Left cardiac atrium (tissue), 4 donors: ENCODE measurements at places on chromosomes 1 and 21. TPM values are rescaled to one million over a fixed set of nuclear protein-coding genes. Genes with fewer than 3 reads are reported as not detected.

Gene KIRREL1
- 21.2 TPM for total RNA-seq

GRCh38 chr1:31761883-31762282, 2.3 kb downstream of the ADGRB2 start:
- DNase-seq, result no peak

DNA sequence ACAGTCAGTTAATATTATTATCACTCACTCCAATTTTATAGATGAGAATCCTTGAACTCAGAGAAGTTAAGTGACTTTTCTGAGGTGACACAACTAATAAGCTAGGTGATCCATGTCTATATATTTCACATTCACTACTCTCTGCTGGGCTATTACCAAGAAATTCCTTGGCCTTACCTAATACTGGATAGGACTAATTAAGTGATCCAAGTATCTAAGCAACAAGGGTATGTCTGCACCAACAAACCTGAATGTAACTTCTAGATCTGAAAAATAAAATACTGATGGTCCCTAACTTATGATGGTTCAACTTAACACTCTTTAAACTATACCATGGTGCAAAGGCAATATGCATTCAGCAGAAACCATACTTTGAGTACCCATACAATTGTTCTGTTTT, 14.8 kb upstream of the CASQ2 start:
- DNase-seq, result no peak

GRCh38 chr1:207851696-207852095, 59.2 kb downstream of the CD34 start:
- DNase-seq, result no peak

DNA sequence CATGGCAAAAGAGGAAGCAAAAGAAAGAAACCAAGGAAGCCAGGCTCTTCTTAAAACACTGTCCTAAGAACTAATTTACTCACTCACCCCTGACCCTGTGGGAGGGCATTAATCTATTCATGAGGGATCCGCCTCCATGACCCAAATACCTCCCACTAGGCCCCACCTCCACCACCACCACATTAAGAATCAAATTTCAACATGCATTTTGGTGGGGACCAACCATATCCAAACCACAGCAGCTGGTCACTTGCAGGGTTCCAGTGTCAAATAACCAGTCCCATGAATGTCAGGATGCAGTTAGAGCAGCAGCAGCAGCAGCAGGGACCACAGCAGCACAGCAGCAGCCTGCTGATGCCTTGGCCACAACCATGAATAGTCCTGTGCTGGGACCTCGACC, 83.8 kb downstream of the ZC3H11B start:
- DNase-seq, result no peak

DNA sequence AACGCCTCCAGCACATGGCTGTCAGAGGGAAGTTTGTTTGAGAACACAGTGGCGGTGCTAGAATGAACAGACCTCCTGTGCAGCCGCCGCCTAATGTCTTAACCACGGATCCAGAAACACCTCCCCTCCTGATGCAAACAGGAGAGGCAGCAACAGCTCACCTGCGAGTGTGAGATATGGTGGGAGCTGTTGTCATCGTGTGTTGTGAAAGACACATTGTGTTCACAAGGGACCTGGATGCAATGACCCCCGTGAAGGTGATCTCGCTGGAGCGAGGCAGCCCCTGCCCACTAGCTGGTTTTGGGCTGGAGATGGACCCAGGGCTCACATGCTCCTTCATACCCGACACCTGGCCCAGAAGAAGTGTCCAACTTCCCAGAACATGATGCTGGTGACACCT, 315.3 kb upstream of the C1orf174 start:
- DNase-seq, result no peak

DNA sequence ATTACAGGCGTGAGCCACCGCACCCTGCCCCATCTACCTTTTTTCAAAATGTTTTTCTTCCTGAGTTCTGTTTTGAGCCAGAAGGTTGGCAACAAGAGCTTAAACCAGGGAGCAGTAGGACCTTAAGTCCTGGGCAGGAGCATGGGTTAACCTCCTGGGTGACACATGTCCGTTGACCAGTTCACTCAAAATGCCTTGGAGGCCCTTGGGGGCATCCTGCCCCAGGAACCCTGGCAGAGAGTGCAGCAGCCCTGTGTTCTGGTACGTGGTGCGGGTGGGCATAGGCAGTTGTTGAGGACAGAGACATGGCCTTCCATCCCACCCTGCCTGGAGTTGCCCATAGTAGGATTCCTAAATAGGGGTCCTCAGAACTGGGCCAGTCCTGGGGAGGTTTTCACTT, 11.6 kb downstream of the H6PD start:
- DNase-seq, result no peak

Gene GON4L
- 22.2 TPM for total RNA-seq

GRCh38 chr1:207830788-207831187, 78.9 kb downstream of the CD46 start:
- no peak for DNase-seq

DNA sequence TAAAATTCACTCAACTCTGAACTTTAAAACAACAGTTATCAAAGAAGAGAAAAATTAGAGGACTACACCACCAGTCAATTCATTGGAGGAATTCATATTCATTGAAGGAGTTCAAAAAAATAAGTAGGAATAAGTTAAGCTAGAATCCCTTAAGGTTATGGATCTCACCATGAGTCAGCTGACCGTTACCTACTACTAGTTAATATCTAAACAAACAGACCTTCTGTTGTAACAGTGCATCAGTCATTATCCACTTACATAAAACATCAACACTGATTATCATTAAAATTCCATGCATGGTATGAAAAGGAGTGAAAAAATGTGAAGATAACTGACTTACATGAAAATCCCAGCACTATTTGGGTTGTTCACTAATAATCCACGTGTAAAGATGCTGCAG, 44.9 kb downstream of the FOXJ3 start:
- no peak for DNase-seq

Gene SKI
- total RNA-seq, result 47.1 TPM

Gene C1orf94
- not detected for total RNA-seq
